ENCODE measurements at places on chromosomes 1 and 21. TPM values are rescaled to one million over a fixed set of nuclear protein-coding genes. Genes with fewer than 3 reads are reported as not detected.
A peak's percentile ranks its signal among the peaks of the same experiment; 100 is the strongest.

GRCh38 chr21:19433623-19434022, 1030.0 kb upstream of the TMPRSS15 start:
- no peak for DNase-seq

DNA sequence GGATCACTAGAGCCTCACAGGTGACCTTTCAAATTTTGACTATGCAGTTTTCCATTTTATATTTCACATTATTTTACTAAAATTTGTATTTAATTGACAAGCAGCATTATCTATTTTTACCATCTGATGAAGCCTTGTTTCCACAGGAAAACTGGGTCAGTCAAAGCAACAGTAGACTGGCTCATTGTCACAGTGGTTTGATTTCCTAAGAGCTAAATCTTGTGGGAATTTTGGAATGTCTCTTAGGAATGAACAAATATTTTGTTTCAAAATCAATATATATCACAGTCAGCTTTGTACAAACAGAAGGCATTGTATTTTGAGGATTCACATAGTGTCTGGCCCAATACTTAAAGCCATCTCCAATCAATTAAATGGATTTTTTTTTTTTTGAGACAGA, 152.6 kb upstream of the RNPC3 start:
- no peak for DNase-seq

GRCh38 chr1:22889213-22889827, 83.3 kb downstream of the LACTBL1 start:
- DNase-seq: no peak

- DNase-seq: peak; percentile 18
These were observed 119.2 kb downstream of the DMRTB1 start for GRCh38 chr1:53578358-53578757.

GRCh38 chr1:160773093-160773492, 22.9 kb upstream of the LY9 start:
- DNase-seq: no peak

DNA sequence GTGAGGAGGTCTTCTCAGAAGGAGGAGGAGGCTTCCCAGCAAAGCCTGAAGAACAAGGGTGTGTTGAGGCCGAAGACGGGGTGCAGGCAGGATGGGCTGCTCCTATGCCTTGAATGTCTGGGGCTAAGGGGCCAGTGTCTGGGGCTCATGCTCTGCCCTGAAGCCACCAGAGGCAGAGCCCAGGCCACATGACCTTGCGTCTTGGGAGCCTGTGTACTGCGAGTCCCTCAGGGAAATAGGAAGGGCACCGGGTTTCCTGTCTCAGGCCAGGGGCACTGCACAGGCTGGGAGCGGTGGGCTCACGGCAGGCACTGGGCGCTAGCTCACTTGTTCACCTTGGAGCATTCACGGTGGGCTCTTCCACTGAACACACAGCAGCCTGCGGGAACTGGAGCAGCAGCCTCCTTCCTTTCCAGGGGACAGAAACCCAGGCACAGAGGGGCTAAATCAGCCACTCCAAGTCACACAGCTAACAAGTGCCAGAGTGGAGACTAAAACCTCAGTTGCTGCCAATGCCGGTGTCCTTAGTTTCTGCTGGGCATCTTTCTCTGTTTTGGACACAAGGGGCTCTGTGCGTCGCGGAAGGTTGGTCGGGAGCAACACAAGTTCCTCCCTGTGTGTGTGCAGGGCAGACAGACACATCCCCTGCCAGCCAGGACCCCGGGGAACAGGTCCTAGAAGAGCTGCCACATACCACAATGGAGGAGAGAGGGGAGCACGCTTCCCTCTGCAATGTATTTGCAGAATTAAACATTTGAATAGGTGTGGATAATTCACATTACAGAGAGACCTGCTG, 104.8 kb upstream of the C1orf174 start:
- DNase-seq: no peak

GRCh38 chr1:167328816-167329483, 108.3 kb downstream of the POU2F1 start:
- DNase-seq: no peak

- DNase-seq: no peak
These were observed 701 bp upstream of the MUTYH start for GRCh38 chr1:45340816-45341466.

- DNase-seq: no peak
These were observed 115.7 kb downstream of the SLC5A9 start for GRCh38 chr1:48338257-48338656.

GRCh38 chr21:44304011-44304616, 4.3 kb downstream of the PFKL start:
- DNase-seq: no peak

- no peak for DNase-seq
These were observed 44.7 kb downstream of the ETS2 start for GRCh38 chr21:38850277-38850951.

DNA sequence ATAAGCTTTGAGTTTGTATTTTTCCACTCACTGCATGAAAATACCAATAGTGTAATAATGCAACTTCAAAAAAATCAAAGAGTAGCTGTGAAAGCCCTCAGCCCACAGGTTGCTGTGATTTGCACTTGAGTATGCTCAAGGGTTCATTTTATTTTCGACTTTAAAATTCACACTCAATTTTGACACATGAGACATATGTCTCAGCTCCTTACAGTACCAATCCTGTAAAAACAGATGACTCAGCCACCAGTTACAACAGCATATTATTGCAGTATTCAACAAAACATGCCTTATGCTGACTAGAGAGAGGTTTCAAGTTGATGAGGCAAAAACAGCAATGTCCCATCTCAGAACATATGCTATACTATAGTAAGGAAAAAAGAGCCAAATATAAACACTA, 66.1 kb downstream of the CYYR1 start:
- peak; percentile 53 for DNase-seq

- DNase-seq: no peak
These were observed 594.0 kb upstream of the RGS18 start for GRCh38 chr1:191564275-191564674.

DNA sequence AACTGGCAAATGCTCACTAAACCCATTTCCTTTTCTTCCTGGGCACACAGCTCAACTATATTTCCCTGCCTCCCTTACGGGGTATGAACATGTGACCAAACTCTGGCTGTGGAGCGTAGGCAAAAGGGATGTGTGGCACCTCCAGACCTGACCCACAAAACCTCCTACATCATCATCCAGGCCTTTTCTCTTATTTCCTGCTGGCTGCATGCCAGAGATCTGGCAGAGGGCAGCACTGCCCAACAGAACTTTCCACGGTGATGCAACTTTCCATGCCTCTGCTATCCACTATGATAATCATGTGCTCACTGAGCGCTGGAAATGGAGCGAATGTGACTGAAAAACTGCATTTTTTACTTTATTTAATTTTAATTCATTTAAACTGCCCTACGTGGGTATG, 99.6 kb upstream of the CACNA1E start:
- no peak for DNase-seq

DNA sequence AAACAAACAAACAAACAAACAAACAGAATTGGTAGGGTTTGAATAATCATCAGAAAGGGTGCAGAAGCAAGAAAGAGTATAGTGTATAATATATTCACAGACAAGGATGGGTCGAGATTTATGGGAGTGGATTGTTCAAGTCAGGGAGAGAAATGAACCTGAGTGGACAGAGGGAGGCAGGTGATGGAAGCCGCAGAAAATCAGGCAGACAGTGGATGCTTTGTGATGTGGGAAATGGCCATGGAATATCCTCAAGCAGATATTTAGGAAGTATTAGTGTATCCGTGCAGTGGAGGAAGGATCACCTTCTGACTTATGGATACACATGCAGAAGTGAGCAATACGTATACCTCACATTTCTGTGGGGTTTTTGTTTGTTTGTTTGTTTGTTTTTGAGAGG, 14.0 kb upstream of the SLC45A1 start:
- DNase-seq: no peak

DNA sequence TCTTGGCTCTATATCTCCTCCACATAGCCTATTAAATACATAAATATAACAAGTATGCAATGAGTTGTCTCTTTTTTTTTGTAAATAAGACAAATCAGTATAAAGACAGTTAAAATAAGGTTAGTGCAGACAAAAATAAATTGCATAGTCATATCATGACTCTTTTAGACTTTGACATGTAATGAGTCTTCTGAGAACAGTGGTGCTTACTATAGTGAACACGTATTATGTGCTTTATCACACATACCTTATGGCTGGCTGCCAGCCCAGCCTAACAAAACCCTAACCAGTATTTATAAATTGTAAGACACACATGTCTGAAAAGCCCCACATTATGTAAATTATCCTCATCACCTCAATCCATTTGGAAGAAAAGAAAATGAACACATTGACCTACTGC, 29.1 kb upstream of the F13B start:
- DNase-seq: no peak

GRCh38 chr21:39523399-39523798, 71.6 kb downstream of the SH3BGR start:
- no peak for DNase-seq

- DNase-seq: peak; percentile 12
These were observed 59.1 kb upstream of the PDC start for GRCh38 chr1:186519982-186520381.

DNA sequence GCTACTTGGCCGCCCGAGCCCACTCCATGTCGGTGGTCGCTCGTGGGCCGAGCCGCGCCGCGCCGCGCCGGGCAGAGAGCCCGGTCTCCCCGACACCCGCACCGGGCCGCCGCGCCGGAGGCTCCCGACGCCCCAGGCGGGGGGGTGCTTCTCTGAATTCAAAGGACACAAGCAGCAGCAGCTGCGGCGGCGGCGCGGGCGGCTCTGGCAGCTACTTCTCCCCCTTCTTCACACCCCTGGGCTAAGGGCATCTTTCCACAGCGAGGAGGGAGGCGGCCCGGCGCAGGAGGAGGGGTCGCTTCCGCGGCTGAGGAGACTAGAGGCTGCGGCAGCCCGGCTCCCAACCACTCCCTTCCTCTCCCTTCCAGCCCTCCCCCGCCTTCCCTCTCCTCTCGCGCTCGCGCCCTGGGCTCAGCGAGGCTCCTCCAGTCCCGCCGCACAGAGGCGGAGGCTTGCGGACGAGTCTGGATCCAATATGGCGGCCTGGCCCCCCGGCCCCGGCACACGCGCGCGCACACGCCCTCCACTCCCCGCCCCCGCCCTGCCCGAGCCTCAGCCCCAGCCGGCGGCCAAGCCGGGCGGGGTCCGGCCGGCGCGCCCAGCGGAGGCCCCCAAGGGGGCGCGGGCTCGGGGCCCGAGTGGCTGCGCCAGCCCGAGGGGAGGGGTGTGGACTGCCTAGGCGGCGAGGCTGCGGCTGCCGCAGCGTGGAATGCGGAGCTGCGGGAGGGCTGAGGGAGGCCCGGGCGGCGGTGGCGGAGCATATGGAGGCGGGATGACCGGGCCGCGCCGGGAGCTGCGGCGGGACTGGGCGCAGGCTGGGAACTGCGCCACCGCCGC, at the start of gene CDC42BPA:
Gene CDC42BPA, minus strand, starts transcription at position 477 of the 837 bp plus-strand sequence. CDS start 1,310 bp downstream, outside the sequence.
- DNase-seq: no peak

- no peak for DNase-seq
These were observed at the start of gene ADGRB2 for GRCh38 chr1:31764312-31765040. Gene ADGRB2 (minus strand): TSS chr1:31764340. CDS start chr1:31757221, 7,119 bp downstream.

DNA sequence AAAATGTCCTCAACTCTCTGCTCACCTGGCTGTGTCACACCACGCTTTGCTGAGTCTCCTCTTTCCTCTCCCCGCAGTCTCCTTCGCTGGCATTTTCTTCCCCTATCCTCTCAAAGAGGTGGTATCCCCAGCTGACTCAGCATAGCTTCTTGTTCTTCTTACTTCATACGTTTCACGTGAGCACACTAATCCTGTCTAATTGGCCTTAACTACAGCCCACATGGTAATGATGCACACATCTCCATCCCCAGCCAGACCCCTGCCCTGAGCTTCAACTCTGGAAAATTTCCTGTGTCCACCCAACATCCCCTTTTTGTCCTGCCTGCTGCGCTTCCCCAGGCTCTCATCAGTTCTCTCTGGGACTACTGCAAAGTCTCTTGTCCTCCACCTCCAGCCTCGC, 169.8 kb downstream of the TTLL7 start:
- DNase-seq: no peak

- DNase-seq: no peak
These were observed 12.4 kb downstream of the EPB41 start for GRCh38 chr1:28926629-28927265.

Gene KCNE2
- not detected for polyA plus RNA-seq

Gene KRTAP21-2
- polyA plus RNA-seq: not detected

Gene EEIG2
- polyA plus RNA-seq: 0.78 TPM

Gene LCE2B
- 0.19 TPM for polyA plus RNA-seq

Gene OR2L8
- polyA plus RNA-seq: not detected

Gene MTARC2
- polyA plus RNA-seq: 2.1 TPM

Gene RNU1-4
- not detected for polyA plus RNA-seq

Gene SH2D2A
- polyA plus RNA-seq: 17.3 TPM

Gene AADACL3
- polyA plus RNA-seq: not detected

Gene TMEM269
- polyA plus RNA-seq: 0.02 TPM

Gene MROH9
- not detected for polyA plus RNA-seq

Gene C1QC
- not detected for polyA plus RNA-seq

Gene CNST
- 2.2 TPM for polyA plus RNA-seq

Gene RAB29
- polyA plus RNA-seq: 12.6 TPM

Gene PTGER3
- polyA plus RNA-seq: not detected

Gene KIF2C
- polyA plus RNA-seq: 36.2 TPM
